ENCODE measurements at places on chromosomes 12 and 14.

GRCh38 chr12:12715459-12716150 lies 1.6 kb upstream of the CDKN1B start:
- DNase-seq: no peak

DNA sequence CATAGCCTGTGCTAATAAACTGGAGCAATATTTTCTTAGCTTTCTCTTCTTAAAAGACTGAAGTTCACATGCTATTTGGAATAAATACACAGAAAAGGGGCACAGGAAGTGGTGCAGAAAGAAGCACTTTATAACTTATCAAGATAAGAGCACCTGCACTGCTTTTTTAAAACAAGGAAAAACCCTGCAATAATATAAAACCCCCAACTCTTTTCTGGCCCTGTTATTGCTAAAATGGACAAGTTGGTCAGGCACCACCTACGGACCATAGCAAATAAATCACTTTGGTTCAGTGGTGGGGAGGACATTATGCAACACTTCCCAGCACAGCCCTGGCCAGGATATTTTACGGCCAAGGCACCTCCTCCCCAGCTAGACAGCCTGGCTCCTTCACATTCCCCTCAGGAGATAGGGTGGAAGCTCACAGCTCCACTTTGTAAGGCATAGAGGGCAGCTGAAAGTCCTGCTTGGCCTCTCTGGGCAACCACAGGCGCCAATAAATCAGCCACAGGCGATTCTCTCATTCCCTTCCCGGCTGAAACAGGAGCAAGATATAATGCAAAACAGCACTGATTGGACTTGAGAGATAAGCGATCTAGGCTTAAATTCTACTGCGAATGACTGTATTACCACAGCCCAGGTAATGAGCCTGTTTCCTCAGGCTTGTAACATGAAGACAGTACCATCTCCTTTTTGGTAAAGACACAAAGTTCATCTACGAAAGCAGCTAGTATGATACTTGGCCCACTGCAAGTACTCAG lies 2.0 kb downstream of the ZBTB25 start:
- peak; percentile 85 for DNase-seq

- DNase-seq: no peak
These were observed 31.6 kb downstream of the NEUROD4 start for GRCh38 chr12:55051197-55051947.

- DNase-seq: no peak
These were observed 105.1 kb downstream of the PRIMA1 start for GRCh38 chr14:93683226-93683625.

DNA sequence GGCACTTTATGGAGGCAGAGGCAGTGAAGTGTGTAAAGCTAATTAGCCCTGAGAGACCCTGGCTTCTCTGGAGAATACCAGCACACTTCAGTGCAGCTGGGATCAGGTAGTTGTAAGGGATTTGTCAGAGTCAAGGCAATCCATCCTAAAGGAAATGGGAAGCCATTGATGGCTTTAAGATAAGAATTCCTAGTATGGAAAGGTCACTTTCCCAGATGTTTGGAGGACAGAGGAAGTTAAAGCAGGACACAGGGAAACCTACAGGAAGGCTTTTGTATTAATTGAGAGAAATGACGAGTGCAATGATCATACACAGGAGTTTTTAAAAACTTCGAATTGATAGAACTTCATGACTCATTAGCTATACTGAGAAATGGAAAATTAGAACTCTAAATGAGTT lies 254.4 kb downstream of the SLC16A7 start:
- DNase-seq: no peak

DNA sequence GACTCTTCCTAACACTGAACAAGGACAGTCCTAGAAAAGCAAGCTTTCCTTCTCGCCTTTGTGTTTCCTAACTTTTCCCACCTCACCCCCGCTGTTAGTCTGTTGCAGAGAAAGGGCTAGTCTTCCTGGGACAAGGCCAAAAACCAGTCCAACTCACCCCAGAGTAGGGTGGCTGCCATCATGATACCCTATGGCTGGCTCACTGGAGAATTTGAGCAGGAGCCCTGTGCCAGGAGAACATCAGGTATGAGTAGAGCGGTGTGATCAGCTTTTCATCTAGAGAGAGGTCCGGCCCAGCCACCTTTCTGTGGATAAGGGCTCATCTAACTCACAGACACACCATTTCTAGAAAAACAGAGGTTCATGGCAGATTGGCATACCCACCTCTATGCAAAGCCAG lies 16.7 kb upstream of the ZFP36L1 start:
- no peak for DNase-seq

DNA sequence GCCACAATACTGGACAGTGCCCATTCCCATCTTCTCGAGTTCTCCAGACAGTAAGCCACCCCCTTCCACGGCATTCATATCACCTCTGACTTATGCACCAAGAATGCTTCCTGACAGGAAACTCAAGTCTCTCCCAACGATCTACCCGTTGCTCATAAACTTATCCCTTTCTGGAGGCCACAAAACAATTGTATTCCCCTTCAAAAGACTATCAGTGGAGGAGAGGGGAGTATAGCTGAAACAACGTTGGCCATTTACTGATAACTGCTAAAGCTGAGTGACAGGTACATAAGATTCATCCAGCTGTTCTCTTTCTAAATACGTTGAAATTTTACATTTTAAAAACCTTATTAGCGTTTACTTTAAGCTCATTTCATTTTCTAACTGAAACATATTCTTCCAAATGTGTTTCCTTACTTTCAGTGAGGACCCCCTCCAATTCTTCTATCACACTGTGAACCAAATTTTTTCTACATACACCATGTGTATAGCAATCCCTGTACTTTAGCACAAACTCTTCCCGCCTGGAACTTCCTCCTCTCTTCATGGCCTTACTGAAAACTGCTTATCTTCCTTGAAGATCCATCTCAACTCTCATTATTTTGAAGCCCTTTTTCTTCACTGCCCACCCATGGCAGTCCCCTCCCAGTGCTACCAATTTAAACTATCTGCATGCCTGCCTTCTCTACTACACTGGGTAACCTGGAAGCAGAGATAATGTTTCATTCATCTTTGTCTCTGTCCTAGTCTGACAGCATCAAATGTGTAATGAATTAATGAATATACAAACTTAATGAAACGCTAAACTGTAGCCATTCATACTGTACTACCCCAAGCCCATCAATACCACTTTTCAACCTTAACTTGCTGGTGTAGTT lies 28.8 kb downstream of the ATXN2 start:
- peak; percentile 85 for DNase-seq

GRCh38 chr12:94297096-94297699 lies 148.8 kb downstream of the PLXNC1 start:
- DNase-seq: no peak

GRCh38 chr12:154058-154457 lies 59.9 kb downstream of the SLC6A12 start:
- DNase-seq: no peak

GRCh38 chr12:104604995-104605675 lies 148.4 kb downstream of the CHST11 start:
- no peak for DNase-seq

DNA sequence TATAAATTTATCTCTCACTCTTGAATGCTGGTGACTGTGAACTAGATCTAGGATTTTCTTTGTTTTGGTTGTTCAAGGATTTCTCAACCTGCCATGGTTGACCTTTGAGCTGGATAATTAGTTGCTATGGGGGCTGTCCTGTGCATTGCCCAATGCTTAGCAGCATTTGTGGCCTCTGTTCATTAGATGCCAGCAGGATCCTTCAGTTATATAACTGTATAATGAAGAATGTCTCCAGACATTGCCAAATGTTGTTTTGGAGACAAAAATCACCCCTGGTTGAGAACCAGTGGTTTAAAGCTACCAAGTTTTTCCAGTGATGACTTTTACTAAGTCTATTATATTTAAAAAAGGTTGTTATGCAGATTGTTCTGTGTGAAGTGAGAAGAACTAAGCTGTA lies 147.9 kb upstream of the STXBP6 start:
- no peak for DNase-seq

- DNase-seq: no peak
These were observed 10.3 kb downstream of the GPRC5D start for GRCh38 chr12:12941450-12942350.

DNA sequence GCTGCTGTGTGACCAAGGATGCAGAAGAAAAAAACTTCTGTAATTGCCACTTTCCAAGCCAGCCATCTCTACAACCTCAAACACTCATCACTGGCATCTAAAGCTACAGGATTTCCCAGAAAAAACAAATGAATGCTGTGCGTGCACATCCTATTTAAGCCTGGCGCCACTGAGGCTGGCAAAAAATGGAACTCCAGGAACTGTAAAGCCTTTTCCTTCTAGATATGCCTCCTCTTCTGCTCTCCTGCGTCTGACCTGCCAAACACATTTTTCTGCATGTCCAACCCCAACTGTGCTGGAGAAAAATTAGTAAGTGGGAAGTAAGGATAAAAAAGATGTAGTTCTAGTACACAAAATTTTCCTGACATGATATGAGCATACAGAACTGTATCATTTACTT lies 184.9 kb downstream of the ITPR2 start:
- no peak for DNase-seq

DNA sequence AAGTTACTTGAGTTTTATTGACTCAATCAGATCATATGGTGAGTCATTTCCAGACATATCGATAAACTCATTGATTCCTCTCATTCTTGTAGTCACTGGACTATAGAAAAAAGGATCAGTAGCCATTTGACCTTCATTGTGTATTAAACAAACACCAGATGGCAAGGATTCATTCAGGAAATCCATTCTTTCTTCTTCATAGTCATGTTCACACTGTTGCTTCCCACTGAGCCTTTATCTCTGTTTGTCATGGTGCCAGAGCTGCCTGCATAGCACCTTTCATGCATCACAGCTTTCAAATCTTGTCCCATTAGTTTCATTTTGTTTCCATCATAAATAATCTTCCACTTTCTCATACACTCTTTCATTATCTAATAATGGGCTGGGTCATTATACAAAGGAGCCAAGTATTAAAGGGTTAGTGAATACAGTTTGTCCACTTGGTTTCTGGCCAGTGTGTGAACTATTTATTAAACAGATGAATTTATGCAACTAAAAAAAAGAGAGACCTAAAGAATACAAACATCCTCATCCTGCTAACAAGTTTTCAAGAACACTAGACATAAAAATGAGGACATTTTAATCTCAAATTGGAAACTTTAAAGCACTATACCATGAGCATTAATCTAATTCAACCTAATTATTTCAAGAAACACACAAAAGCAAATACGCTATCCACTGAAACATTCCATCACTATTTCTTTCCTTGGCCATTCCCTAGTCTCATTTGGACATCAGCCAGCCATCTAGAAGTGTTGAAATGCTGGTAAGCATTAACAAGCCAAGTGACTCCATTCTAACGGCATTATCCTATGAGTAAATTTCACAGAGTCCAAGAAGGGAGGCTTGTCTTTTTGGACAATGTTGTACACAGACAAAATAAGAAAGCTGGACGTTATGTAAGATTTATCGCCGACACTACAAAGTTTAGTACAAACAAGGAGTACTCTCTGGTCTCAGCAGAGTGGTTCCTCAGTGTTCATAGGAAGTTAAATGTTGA lies 476.5 kb downstream of the FOXG1 start:
- DNase-seq: peak; percentile 33

DNA sequence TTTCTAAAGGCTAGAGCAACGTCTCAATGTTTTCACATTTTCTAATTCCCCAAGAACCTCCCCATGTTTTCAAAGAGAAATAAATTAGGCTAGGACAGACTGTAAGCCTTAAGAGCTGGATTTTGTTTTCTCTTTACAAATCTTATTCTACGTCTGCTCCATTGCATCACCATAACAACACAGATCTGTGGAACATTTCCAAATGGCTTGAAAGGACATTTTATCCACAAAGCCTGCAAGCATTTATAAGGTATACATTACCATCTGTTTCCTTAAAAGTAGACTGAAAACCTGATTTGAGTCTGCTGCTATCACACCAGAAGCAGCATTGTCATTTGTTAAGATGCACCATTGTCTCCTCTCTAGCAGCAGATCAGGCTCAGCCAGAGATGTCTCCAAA lies 115.3 kb upstream of the PLEKHA5 start:
- no peak for DNase-seq

DNA sequence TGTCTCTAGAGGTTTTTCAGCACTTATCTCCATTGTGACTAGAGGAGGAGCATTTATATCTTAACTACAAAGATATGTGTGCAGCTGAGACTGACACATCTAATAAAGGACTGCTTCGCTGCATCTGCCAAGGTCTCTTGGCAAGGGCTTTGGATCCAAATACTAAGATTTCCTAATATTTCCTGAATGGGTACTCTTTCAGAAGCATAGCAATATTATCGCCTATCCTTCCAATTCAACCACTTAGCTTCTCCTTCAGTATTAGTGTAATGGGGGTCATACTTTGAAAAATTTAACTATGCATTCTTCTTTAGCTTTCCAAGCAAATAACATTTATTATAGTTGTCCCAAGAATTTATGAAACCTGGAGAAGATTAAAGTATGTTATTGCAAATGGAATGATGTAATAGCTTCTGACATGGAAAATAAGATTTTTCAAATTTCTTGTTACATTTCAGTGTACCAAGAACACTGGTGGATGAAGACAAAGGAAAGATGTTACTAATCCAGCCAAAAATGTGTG lies 243.0 kb upstream of the PDE3A start:
- no peak for DNase-seq

DNA sequence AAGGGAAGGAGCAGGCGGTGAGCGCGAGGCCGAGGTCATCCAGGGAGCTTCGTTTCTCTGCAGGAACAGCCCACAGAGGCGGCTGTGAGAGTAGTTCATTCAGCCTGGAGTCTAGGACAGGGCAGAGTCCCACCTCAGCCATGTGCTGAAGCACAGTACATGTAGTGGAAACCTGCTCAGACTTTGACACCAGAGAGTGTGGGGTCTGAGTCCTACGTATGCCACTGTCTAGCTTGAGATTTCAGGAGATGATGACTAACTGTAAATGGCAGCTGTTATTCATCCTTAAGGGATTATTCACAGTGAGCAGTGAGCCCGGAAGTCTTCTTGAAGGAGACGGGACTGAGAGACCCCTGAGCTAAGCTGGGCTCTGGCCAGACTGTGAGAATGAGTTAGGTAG lies 938 bp upstream of the SLC6A13 start:
- no peak for DNase-seq
